A549 treated with dexamethasone at 1 μM for 4 hours (cell line): ENCODE measurements at places on chromosomes 16 and 17. TPM values are rescaled to one million over a fixed set of nuclear protein-coding genes. Genes with fewer than 3 reads are reported as not detected.

Gene CTRL
- 0.63 to 2.0 TPM (median 1.5 TPM) in 5 replicates for total RNA-seq

Gene ZG16
- total RNA-seq, result not detected in 5 replicates

Gene LRRC46
- 3.3 to 4.8 TPM (median 3.9 TPM) in 5 replicates for total RNA-seq

Gene PSMD11
- total RNA-seq, result 173 to 245 TPM (median 178 TPM) in 5 replicates

Gene HEXIM2
- 10.5 to 17.7 TPM (median 15.0 TPM) in 5 replicates for total RNA-seq

Gene KAT8
- total RNA-seq, result 41.5 to 51.5 TPM (median 50.7 TPM) in 5 replicates

Gene CCL16
- total RNA-seq, result not detected in 5 replicates

Gene TMEM220
- total RNA-seq, result 1.4 to 3.4 TPM (median 2.3 TPM) in 5 replicates

Gene TNFSF13
- total RNA-seq, result 0.46 to 0.83 TPM (median 0.62 TPM) in 5 replicates

Gene TEX14
- total RNA-seq, result 0.11 to 0.49 TPM (median 0.28 TPM) in 5 replicates

Gene IGF2BP1
- 49.8 to 95.2 TPM (median 92.0 TPM) in 5 replicates for total RNA-seq

Gene SNAI3
- total RNA-seq, result 0.08 to 0.19 TPM (median 0.14 TPM) in 5 replicates
